ENCODE measurements at places on chromosomes 2 and 18.

DNA sequence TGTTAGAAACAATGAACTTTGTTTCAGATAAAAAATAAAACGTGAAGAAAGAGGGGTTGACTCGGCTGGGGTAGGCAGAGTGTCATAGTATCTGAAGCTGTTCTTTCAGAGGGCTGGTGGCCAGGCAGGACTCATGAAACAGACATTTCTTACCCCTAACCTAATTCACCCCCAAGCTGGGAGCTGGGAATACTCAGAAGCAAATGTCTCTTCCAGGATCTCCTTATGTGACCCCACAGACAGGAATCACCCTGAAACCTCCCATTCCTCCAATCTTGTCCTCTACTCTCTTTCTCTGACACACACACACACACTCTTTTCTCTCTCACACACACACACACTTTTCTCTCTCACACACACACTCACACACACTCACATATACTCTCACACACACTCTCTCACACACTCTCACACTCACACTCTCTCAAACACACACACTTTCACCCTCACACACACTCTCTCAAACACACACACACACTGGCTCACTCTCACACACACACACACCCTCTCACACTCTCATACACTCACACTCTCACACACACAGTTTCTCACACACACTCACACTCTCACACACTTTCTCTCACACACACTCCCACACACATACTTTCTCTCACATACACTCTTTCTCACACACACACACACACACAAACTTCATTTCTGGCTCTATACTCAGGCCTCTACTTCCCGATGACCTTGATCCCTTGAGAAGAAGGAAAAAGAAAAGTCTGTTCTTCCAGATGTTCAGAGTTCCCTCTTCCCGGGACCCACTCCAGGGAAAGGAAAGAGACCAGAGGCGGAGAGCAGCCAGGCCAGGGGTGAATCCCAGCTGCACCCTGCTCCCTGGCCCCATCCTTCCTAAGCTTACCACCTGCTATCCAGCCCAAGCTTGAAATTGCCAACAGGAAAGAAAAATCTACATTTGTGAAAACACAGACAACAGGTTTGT lies 167.7 kb downstream of the TXNL1 start:
- DNase-seq, result no peak

- no peak for DNase-seq
These were observed 154.8 kb upstream of the PGAP1 start for GRCh38 chr2:197081294-197081693.

DNA sequence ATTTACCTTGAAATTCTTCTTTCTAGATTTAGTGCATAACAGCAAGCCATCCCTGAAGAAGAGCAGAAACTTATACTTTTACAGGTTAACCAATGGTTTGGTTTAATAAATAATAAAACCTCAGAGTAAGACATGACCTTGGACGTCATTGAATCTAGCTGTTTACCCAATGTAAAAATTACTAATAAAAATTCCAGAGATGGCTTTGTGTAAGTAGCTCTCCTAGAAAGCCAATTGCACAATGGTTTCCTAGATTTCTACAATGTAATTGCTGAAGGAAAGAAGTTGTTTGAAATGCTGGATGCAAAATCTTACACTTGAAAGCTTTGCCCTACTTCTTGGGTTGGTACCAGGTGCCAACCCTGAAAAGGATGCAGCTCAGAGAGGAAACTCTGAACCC lies 1.5 kb downstream of the XDH start:
- DNase-seq, result no peak

DNA sequence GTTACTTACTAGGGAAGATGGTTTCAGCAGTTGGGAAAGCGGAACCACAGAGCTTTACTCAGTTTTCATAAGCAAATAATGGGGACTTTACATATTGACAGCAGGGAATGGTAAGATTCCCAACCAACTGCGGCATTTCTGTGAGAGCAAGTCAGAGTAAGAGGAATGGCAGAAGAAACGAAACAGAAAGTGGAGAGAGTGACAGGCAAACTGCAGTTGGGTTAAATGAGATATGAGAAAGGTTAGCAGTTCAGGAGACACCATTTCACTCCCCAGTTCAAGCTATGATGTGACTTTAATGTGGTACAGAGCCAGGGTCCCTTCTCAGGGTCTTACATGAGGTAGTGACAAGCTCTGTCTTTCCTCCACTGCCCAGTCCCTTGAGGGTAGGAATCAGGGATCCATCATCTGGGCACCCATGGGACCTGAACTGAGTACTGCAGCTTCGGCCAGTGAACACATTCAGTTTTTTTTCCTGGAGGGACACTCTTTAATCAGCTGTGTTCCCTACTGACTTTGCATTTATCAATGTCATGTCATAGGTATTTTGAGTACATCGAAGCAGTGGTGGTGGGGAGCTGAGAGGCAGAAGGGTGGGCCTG lies 33.0 kb upstream of the GREB1 start:
- DNase-seq, result no peak
